Neural crest cell (in vitro differentiated cells): ENCODE measurements at places on chromosomes 16 and 17.

GRCh38 chr17:30148376-30148775 lies 31.8 kb downstream of the NSRP1 start:
- DNase-seq, result no peak

DNA sequence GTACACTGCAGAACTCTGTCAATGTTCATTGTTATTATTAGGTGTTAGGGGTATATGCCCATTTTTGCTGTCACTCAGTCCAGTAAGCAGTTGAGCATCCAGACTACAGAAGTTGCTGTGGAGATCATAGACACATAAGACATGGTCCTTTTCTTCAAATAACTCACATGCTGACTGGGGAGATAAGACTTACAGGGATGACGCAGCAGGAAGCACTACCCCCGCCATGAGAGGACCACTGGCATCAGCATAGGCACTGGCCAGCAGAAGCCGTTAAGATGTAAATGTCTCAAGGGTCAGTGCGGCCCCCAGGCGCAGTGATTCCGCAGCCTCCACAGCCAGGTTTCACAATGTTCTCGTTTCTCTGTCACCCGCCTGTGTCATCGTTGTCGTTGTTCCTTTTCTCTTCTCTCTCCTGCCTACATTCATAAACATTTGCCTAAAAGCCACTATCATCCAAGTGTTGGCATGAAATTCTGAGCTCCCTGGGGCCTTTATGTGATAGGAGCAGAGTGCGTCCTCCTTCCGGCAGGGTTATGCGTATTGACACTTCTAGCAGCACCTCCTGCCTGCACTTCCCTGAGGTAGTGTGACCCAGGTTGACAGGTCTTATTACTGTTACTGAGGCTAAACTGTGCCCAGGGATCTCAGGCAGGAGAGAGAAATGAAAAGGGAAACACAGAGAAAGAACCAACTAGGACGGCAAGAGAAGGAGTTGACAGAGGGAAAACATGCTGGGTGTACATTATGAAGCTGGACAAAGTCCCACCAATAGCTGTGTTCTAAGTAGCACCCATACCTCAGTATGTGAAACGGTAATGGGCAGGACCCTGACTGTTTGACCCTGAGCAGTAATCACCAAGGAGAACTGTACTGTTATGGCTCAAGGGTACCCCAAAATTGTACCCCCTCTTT lies 17.9 kb downstream of the TANGO6 start:
- DNase-seq, result no peak

DNA sequence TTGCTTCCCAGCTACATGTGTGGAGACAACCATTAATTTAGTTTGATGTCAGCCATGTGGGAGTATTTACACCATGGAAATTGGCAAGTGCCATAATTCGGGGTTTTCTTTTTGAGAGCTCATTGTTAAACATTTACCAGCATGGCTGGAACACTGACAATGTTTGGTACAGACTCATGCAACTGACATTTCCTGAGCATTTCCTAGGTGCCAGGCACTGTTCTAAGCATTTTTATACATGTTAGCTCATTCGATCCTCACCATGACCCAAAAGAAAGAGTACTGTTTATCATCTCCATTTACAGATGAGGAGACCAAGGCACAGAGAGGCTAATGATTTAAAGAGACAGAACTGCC lies 86.9 kb downstream of the FOXL1 start:
- no peak for DNase-seq

DNA sequence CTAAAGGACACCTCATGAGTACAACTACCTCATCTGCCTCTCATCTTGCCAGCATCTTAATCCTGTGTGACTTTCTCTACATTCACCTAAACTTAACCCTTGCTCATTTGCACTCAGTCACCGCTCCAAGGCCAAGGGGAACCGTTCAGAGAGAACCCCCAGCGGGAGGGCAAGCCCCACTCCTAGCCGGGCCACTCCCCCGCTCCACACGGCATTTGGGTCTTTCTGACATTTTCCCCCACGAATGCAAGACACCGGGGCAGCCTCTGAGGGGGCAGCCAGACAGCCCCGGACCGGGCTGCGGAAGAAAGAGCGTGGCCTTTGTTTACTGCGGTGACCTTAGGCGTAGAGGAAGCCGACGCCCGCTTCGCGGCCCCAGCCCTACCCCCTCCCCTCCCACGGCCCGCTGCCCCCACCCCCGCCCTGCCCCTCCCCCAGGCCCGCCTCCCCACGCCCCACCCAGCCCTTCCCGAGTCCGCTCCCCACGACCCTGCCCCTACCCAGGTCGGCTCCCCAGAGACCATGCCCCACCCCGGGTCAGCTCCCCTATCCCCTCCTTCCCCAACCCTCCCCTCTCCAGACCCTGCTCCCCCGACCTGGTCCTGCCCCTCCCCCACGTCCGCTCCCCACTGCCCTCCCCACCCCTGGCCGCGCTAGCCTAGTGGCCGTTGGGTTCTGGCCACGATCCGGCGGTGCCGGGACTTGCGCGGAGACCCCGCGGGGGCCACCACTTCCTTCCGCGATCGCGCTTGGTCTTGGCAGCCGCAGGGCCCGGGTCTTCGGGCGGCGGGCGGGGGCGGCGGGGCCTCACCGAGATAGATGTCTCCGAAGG lies 789 bp downstream of the CSNK1D start:
- peak; percentile 23 for DNase-seq

GRCh38 chr16:35184356-35184870 lies 1725.0 kb downstream of the TP53TG3F start:
- DNase-seq, result no peak

- no peak for DNase-seq
These were observed 30.7 kb downstream of the PIMREG start for GRCh38 chr17:6474906-6475305.

GRCh38 chr17:75367312-75367711 lies 38.2 kb downstream of the GRB2 start:
- DNase-seq, result no peak

DNA sequence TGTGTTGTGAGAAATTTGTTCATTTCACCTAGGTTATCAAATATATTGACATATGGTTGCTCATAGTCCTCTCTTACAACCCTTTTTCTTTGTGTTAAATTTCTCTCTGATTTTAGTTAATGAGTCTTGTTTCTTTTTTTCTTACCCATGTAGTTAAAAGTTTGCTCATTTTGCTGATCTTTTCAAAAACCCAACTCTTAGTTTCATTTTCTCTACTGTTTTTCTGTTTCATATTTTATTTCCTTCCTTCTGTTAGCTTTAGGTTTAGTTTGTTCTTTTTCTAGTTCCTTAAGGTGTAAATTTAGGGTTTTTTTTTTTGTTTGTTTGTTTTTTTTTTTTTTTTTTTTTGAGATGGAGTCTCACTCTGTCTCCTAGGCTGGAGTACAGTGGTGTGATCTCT lies 42.4 kb downstream of the CEP112 start:
- DNase-seq, result no peak

DNA sequence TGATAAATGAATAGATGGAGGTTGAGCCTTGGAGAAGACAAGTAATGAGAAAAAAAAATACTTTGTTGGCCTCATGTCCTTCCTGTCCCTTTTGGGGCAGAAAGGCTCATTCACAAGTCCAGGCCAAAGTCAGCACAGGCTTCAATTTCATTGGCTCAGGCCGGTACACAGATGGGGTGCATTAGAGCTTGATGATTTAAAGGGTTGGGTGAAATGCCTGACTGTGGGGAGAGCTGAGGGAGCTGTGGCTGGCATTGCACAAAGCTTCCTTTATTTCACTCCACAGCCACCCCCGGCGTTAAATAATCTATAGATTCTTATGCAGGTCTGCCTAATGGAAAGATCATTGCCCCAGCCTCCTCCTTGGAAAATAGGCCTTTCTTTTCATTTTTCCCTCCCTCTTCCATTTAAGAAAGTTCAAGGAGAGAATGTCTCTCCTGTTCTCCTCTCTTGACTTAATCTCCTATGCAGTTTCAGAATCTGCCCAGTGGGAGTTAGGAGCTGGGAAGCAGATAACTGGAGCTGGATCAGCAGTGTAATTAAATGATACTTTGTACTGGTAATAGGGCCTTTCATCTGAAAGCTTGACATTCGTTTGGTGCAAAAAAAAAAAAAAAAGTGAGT lies 24.4 kb downstream of the YPEL2 start:
- DNase-seq, result no peak

DNA sequence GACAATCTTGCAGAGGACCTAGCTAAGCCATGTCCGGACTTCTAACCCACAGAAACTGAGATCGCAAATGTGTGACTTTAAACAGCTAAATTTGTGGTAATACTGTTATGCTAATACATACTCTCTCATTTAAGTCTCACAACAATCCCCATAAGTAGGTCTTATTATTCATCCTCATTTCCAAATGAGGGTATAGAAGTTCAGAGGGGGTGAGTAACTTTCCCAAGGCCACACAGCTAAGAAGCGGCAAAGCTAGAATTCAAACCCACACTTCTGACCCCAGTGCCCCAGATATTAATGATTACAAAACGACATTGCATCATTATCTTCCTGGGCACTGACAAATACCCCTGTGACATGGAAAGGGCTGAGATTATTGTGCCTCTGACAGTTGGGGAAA lies 81.4 kb downstream of the CNGB1 start:
- no peak for DNase-seq

GRCh38 chr17:50356418-50356817 lies 10.5 kb downstream of the XYLT2 start:
- no peak for DNase-seq

- DNase-seq, result no peak
These were observed 1.7 kb upstream of the DPH1 start for GRCh38 chr17:2028234-2028614.

- DNase-seq, result no peak
These were observed 17.1 kb upstream of the VWA3A start for GRCh38 chr16:22075043-22075757.

DNA sequence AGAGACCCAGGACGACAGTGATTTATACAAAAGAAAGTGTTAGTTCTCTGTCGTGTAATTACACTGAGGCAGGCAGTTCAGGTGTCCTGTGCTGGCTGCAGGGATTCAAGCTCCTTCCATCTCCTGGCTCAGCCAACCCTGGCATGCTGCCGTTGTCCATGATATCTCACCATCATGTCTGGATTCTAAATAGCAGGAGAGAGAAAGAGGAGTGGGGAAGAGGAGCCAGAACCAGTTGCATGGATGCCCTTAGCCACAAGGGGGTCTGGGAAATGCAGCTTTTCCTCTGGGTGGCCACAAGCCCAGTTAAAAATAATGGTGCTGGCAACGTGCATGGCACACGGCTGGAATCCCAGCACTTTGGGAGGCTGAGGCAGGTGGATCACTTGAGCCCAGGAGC lies 9.7 kb downstream of the C16orf54 start:
- no peak for DNase-seq

DNA sequence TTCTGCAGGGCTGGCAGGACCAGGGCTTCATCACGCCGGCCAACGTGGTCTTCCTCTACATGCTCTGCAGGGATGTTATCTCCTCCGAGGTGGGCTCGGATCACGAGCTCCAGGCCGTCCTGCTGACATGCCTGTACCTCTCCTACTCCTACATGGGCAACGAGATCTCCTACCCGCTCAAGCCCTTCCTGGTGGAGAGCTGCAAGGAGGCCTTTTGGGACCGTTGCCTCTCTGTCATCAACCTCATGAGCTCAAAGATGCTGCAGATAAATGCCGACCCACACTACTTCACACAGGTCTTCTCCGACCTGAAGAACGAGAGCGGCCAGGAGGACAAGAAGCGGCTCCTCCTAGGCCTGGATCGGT lies 1.4 kb downstream of the CDK5R1 start:
- DNase-seq, result no peak

- no peak for DNase-seq
These were observed 14.0 kb upstream of the STAC2 start for GRCh38 chr17:39239640-39240314.

GRCh38 chr16:23072769-23073549 lies 76.3 kb downstream of the USP31 start:
- no peak for DNase-seq

- no peak for DNase-seq
These were observed 13.4 kb upstream of the SMIM36 start for GRCh38 chr17:55524440-55525220.

DNA sequence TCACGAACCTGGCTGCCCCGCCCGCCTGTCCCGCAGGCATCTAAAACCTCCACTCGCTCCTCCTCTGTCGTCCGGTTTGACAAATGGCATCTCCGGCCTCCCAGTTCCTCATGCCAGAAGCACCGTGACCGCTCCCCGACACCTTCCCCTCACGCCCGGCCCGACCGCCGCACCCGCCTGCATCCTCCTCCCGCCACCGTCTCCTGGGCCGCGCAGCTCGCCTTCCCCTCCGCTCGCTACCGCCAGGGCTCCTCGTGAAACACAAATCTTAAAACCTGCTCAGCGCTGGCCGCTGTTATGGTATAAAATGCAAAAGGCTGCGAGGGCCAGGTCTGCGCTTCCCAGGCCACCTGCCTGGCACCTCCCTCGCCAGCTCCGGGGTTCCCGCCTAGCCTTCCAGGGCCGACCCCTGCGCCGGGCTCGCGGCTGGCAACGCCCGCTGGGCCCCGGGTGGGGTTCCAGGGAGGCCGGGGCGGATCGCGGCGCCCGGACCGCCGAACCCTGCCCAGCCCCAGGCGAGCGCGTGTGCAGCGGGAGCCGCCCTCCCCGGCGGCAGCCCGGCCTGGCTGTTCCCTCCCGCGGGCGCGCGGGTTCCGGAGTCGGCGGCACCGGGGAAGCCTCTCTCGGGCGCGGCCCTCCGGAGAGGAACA lies 488 bp downstream of the SPSB3 start:
- DNase-seq, result no peak

DNA sequence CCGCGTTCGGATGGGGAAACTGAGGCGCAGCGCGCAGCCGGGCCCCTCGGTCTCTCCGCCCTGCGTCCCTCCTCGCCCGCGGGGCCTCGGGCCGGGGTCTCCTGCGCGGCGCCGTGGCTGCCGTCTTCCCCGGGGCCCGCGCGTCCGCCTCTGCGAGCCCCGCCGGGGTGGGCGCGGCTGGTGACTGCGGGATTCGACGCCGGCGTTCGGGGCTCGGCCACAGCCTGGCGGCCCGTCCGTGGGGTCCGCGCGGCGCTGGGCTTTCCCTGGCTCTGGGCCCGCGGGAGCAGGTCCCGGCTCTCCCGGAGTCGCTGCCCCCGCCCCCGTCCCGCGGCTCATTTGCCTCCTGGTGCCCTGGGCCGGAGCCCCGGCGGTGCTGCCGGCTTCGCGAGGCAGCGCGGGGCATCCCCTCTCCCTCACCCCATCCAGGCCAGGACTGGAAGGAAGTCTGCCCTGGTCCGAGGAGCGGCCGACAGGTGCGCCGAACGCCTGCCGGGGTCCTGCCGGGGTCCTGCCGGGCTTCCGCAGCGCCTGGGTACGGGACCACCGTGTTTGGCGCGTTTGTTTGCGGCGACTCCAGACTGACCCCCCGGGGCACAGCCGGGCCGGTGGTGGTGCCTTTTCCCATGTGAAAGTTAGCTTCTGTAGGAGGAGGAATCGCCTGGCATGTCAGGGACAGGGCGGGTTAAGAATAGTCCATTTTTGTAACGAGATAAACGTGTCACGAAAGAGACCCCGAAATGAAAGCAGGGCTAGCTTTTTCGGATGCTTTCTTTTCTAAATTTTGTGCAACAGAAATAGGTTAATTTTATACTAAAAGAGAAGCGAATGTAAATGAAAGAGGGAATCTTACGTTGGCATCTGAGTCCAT lies 671 bp downstream of the CHMP6 start:
- no peak for DNase-seq

- no peak for DNase-seq
These were observed 53.1 kb upstream of the CHMP6 start for GRCh38 chr17:80938556-80938955.

- DNase-seq, result no peak
These were observed 190.5 kb downstream of the IRF8 start for GRCh38 chr16:86089334-86089900.
